ENCODE measurements at places on chromosomes 1 and 21. TPM values are rescaled to one million over a fixed set of nuclear protein-coding genes. Genes with fewer than 3 reads are reported as not detected.
A peak's percentile ranks its signal among the peaks of the same experiment; 100 is the strongest.

GRCh38 chr1:228927946-228928898 lies 192.9 kb downstream of the RHOU start:
- DNase-seq, result no peak

DNA sequence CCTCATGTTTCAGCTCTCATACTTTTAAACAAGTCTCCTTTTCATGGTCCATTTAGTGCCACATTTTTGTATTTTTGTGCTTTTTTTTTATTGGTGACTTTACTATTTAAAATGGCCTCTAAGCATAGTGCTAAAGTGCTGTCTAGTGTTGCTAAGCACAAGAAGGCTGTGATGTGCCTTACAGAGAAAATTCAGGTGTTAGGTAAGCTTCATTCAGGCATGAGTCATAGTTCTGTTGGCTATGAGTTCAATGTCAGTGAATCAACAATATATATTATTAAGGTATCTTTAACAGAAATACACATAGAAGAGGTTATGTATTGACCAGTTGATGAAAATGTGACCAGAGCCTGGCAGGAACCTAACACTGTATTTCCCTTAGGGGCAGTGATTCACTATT lies 12.8 kb upstream of the FUBP1 start:
- no peak for DNase-seq

DNA sequence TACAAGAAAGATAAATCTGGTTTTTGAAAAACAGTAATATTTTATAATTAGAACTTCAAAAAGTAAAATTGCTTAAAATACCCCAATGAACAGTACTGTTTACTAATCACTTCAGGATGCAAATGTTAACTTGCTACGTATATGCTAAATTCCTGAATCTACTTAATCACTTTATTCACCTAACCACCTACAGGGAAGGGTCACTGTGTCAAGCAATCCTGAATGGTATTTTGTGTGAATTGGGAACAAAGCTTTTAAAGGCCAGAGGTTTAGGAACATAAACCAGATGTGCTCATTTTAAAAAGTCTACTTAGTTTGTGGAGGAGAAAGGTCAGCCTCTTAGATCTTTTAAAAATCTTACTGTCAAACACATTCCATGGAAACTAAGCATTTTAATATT lies 1143.0 kb upstream of the ADGRL2 start:
- peak; percentile 4 for DNase-seq

GRCh38 chr1:206006946-206007345 lies 3.8 kb upstream of the RAB7B start:
- no peak for DNase-seq

DNA sequence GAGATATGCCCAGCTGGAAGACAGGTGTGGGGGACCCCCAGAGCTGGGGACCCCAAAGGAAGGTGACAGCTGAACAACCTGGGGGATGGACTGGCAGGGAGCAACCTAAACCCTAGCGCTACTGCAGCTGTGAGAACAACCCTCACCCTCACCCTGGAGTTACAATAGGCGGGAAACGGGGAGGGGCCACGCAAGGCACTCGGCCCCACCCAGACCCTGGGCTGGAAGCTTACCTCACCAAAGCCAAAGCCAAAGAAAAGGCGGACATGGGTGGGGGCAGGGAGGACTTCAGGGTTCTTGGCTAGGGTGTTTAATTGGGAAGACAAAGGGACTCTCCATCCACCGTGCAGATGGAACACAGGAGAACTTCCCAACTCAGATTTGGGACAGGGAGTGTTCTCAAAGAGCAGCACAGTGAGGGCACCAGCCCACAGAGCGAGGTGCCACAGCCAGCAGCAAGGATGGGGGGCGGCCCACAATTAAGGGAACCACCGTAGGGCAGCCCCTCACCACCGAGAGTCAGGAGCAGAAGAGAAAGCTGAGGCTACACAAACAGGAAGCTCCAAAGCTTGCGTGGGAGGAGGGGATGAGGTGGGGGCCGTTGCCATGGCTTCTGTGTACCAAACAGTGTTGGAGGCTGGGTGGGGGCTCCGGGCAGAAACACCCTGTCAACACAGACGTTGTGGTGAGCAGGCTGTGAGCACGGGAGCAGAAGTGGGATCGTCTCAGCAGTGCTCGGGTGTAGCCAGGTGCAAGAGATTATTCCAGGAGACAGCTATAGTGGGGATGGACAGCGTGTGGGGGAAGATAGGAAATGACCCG lies 1.9 kb downstream of the TAGLN2 start:
- peak; percentile 86 for DNase-seq

GRCh38 chr1:204887846-204888245 lies 17.2 kb downstream of the NFASC start:
- no peak for DNase-seq

GRCh38 chr1:150213170-150214098 lies 22.5 kb downstream of the ANP32E start:
- peak; percentile 92 for DNase-seq

GRCh38 chr1:110262296-110262695 lies 52.2 kb downstream of the KCNC4 start:
- no peak for DNase-seq

GRCh38 chr1:225482421-225482950 lies 54.6 kb upstream of the LBR start:
- DNase-seq, result no peak

DNA sequence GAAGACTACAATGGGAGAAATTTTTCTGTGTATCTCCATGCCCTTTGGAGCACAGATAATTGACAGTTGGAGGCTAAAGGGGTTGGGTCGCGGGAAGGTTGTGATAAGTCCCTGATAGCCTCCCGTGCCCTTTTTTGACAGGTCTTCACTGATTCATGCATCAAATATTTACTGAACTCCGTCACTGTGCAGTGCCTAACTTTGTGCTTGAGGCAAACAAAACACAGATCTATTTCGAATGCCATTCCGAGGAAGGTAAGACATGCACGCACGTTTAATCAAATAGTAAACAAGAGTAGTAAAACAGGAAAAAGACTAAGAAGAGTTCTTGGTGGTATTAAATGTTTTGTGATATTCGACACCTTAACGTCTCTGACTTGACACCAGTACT lies 494 bp upstream of the PIP5K1A start:
- DNase-seq, result no peak

- DNase-seq, result no peak
Observed at GRCh38 chr1:214980921-214981320, 101.6 kb upstream of the KCNK2 start.

- no peak for DNase-seq
Observed at GRCh38 chr1:76379506-76379905, 305.0 kb downstream of the ST6GALNAC3 start.

- no peak for DNase-seq
Observed at GRCh38 chr1:197731449-197731848, 43.8 kb downstream of the DENND1B start.

DNA sequence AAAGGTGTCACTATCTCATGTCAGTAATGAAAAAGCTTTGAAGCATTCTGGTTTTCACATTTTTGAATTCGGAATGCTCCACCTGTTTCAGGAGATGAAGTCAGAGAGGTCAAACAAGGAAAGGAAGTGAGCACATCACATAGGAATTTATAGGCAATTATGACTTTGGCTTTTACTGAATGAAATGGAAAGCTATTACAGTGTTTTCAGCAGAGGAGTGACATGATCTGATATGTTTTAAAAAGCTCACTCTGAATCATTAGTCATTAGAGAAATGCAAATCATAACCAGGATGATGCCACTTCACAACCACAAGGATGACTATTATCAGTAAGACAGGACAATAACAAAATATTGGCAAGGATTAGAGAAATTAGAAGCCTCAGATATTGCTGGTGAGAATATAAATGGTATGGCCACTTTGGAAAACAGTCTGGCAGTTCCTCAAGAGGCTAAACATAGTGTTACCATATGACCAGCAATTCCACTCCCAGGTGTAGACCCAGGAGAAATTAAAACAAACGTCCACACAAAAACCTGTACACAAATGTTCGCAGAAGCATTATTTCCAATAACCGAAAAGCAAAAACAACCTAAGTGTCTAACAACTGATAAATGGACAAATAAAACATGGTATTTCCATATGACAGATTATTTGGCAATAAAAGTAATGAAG lies 7.5 kb downstream of the TAF1A start:
- DNase-seq, result peak; percentile 49

DNA sequence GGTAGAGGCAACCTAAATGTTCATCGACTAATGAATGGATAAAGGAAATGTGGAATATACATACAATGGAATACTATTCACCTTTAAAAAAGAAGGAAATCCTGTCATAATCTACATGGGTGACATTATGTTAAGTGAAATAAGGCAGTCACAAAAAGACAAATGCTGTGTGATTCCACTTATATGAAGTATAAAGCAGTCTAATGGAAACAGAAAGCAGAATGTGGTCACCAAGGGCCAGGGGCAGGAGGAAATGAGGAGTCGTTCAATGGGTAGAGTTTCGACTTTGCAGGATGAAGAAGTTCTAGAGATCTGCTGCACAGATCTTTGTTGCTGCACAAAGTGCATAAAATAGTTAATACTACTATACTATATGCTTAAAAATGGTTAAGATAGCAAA lies 7.8 kb downstream of the DIPK1A start:
- no peak for DNase-seq

DNA sequence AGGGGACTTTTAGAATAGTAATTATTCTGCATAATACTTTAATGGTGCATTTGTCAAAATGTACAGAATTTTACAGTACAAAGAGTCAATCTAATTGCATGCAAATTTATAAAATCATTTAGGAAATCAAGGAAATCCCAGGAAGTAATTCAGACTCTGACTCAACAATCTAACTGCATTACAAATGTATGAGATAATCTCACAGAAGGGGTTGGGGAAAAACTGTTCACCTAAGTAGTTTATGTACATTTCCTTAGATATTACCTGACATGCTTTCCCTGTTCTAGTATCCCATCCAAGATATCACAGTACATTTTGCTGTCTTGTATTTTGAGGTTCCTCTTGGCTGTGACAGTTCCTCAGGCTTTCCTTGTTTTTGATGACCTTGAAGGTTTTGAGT lies 4.7 kb downstream of the CRB1 start:
- no peak for DNase-seq

GRCh38 chr1:106080608-106081325 lies 975.7 kb upstream of the PRMT6 start:
- DNase-seq, result no peak

GRCh38 chr1:93672069-93672468 lies 9.6 kb downstream of the BCAR3 start:
- DNase-seq, result peak; percentile 95

DNA sequence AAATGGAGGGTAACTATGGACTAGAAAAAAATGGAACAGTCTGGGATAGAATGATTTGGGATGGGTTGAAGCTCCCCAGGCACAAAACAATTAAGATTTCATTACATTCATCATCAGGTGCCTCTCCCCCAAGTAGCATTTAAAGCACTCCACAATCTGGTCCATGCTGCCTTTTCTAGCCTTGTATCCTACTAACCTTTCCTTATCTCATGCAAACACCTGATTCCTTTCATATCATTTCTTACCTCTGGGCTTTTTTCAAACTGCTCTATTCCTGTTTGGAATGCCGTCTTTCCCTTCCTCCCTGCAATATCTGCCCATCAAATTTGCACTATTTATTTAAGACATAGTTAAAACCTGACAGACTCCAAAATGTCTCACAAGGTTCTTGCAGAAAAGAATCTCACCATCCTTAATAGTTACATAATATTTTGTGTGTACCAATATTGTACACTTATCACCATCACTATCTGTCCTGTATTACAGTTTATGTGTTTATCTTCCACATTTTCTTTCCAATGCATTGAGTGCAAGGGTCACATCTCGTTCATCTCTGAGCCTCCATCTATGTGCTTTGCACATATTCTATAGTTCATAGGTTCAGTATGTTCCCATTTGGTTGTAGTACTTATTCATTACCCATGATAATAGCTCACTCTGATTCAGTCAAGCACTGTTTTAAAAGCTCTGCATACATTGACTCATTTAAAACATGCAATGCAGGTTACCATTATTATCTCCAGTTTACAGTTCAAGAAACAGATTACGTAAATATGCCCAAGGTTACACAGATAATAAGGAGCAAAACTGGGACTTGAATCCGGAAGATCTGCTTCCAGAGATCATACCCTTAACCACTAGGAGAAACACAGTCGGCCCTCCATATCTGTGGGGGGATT lies 16.1 kb upstream of the SHCBP1L start:
- no peak for DNase-seq

DNA sequence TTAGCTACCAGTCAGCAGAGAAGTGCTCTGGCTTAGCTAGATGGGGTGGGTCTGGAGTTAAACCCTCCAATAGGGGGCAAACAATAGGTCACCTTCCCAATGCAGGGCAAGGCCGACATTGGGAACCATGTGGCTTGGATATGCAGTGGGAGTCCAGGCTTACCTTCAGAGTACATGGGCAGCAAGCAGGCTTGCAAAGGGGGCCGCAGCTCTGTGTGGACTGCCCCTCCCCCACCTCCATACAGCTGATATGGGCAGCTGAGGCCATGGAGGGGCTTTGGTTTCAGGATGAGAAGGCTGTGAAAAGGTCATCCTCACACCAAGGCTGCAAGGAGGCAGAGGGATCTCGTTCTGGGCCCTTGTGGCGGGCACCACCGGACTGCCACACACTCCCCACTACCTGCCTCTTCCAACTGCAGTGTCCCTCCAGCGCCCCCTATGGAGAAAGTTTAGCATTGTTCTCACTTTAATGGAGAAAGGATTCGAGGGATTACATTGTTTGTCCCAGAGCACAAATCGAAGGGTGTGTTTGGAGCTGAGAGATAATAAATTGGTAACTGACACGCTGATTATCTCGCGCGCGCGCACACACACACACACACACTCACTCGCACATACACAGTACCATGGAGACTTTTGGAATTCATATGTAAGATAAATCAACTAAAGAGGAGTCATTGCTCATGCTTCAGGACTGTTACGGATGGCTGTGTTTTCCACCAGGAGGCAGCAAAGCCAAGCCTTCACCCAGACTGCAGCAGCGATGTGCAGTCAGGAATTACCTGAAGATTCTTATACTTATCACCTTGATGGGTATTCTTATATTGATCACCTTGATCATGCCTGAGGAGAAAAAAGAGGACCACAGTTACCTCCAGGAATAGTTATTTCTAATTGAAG lies 7.0 kb upstream of the SMCP start:
- DNase-seq, result peak; percentile 67

GRCh38 chr1:212440419-212440818 lies 7.7 kb downstream of the NENF start:
- no peak for DNase-seq

- DNase-seq, result no peak
Observed at GRCh38 chr21:39650801-39651200, 38.1 kb downstream of the B3GALT5 start.

GRCh38 chr21:40736145-40736544 lies 110.8 kb downstream of the DSCAM start:
- no peak for DNase-seq

GRCh38 chr1:238404921-238405320 lies 514.2 kb upstream of the ZP4 start:
- DNase-seq, result no peak

- DNase-seq, result no peak
Observed at GRCh38 chr1:182383037-182383661, 8.4 kb downstream of the GLUL start.

Gene CDK11B
- total RNA-seq, result 24.1 TPM

Gene NT5C1A
- total RNA-seq, result not detected

Gene TOR1AIP1
- total RNA-seq, result 14.8 TPM

Gene BGLAP
- total RNA-seq, result 0.34 TPM

Gene FCRLA
- not detected for total RNA-seq

Gene BNIPL
- 0.18 TPM for total RNA-seq

Gene MAGI3
- total RNA-seq, result 19.9 TPM

Gene PRDM16
- total RNA-seq, result not detected

Gene PAPPA2
- total RNA-seq, result not detected

Gene LHX8
- total RNA-seq, result not detected

Gene ATP1A2
- total RNA-seq, result not detected

Gene OR2G6
- not detected for total RNA-seq

Gene OR14K1
- total RNA-seq, result not detected

Gene SH2D1B
- total RNA-seq, result not detected

Gene XCL1
- not detected for total RNA-seq

Gene GSTM5
- total RNA-seq, result not detected

Measured in HT-29 (cell line).